ENCODE measurements at places on chromosomes 5 and 9. TPM values are rescaled to one million over a fixed set of nuclear protein-coding genes. Genes with fewer than 3 reads are reported as not detected.
A peak's percentile ranks its signal among the peaks of the same experiment; 100 is the strongest.

DNA sequence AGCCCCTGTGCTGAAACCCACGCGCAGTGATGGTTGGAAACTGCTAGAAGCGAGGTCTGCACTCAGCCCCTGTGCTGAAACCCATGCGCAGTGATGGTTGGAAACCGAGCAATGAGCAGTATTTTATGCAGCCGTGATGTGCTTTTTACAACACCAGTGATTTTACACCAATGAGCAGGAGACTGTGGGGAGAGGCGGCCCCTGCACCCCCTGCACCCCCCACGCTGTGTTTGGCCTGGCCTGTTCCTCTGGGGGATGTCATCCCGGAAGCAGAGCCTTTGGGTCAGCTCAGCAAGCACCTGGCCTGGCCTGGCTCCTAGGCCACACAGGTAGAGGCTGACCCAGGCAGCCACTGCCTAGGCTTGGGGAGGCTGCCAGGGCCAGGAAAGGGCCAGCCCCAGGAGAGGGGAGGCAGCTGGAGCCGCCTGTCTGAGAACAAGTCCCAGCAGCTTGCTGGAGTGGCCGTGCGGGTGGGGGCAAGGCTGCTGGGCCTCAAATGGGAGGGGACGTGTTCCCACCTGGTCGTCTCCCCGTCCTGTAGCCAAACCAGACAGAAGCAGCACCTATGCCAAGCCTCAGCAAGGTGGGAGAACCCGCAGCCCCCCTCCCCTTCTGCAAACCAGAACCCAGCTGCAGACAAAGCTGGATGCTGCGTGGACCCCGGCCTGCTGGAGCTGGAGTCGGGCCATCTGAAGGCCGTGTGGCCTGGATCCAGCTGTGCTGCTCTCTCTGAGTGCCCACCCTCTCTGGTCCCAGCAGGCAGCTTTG, 46.8 kb downstream of the DBH start:
- DNase-seq = peak; percentile 65

- no peak for DNase-seq
Measured at GRCh38 chr5:132473668-132474067, 16.9 kb downstream of the IRF1 start.

GRCh38 chr9:14907360-14907685, 2.9 kb downstream of the FREM1 start:
- DNase-seq = no peak

DNA sequence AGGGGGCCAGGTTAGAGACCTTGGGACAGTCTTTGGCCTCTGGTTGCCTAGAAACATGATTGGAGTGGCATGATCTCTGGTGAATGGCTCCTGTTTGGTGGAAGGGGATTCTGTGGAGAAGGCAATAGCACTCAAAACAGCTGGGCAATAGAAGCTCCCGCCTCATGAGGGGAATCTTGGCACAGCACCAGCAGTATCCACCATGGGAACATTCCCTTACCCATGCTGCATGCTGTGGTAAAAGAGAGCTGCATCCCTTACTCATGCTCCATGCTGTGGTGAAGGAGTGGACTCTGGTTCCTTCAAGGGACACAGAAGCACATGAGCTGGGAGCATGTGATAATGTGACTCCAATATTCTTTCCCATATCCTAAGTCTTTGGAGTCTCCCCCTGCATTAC, 160.6 kb downstream of the PJA2 start:
- DNase-seq = no peak

DNA sequence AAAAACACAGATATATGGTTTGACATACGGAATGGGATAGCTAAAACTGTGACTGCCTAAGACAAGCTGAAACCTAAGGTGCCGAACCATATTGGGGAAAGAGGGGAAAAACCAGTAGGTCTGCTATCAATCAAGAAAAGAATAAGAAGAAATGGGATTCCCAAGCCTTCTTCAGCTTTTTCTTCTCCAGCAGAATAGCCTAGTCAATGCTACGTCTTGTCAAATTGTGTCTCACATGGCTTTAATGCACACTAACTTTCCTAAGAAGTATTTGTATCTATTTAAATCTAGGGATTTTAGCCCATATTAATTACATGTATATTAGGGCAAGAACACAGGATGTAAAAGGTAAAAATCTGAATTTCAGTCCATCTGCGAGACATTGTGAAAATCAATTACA, 797 bp upstream of the FBXO38 start:
- DNase-seq = peak; percentile 44

GRCh38 chr9:131597246-131597645, 51.9 kb downstream of the PRRT1B start:
- DNase-seq = no peak

DNA sequence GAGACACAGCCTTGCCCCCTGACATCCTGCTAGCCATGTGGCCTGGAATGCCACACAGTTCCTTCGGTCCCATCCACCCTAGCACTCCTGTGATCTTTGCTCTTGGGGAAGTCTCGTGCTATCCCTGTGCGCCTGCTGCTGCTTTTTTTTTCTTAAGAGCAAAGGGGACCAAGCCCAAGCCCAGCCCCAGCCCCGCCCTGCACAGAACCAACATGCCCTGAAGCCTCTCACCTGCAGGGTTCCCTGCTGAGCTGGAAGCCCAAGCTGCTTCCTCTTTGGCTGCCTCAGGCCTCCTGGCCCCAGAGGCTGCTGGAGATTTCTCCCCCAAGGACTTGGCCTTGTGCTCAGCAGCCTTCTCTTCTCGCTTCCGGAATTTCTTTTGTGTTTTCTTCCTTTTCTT, 1.8 kb downstream of the SURF6 start:
- DNase-seq = no peak

DNA sequence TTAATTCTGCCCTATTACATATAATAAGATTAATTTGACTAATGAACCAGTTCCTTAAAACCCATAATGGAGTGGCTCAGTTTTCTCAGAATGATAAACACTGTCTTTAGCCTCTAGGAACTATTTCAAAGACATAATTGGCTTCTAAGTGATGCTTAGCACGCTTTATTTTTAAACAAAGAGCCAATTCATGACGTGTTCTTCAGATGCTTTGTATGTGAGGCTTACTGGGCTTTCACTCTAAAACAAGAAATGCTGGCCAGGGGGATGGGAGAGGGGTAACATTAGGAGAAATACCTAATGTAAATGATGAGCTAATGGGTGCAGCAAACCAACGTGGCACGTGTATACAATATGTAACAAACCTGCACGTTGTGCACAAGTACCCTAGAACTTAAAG, 7.6 kb upstream of the SFXN1 start:
- peak; percentile 79 for DNase-seq

DNA sequence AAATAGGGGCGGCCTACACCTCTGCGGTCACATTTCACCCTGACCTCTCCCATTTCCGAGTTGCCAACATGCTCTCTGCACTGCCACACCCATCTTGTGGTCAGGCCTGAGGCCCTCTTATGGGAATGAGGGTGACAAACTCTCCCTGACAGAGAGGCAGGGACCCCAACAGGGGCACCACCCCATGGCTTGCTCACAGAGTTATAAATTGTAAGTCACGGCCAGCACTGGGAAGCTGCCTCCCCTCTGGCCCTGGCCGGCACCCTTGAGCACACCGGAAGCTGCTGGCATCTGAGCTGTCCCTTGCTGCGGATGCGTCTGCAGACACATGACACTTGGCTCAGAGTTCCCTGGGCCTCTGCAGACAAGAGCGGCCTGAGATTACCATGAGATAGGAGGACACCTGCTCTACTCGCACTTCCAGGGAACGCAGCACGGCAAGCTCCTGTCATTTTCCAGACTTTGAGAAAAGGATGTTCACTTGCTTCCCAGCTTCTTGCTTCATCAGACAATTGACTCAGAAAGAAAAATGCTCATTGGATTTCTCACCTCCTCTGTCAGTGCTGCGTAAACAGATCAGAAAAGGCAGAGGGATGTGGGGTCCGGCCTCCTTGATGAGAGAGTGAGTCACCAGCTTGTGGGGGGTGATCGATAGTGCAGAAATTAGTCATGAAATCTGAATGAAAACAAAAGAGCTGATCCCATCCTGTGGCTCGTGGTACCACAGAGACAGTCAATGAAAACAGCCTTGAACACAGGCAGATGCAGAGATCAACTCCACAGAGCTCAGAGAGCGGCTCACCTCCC, 269.8 kb downstream of the SYK start:
- peak; percentile 20 for DNase-seq

- DNase-seq = peak; percentile 92
Measured at GRCh38 chr9:136283291-136284235, 20.3 kb downstream of the CCDC187 start.

GRCh38 chr5:89388872-89389271, 505.9 kb upstream of the MEF2C start:
- no peak for DNase-seq

- no peak for DNase-seq
Measured at GRCh38 chr5:178249191-178249989, 16.8 kb upstream of the PHYKPL start.

GRCh38 chr5:93611976-93612854, 29.2 kb downstream of the NR2F1 start:
- peak; percentile 66 for DNase-seq

DNA sequence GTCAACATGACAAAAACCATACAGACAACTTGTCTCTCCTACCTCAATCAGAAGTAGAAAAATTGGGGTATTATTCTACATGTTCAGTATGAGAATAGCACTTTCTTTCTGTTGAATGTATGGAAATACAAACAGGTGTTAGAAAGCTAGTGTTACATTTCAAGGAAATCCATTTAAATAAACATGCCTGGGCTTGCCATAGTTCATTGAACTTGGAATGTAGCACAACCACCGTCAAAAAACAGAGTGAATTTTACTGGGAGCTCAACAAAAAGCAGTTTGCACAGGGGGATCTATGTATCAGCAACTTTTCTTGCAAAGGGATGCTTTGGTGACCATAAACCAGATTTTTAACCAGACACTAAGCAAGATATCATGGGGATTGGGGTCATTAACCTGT, 307.9 kb upstream of the SMARCA2 start:
- DNase-seq = peak; percentile 29

DNA sequence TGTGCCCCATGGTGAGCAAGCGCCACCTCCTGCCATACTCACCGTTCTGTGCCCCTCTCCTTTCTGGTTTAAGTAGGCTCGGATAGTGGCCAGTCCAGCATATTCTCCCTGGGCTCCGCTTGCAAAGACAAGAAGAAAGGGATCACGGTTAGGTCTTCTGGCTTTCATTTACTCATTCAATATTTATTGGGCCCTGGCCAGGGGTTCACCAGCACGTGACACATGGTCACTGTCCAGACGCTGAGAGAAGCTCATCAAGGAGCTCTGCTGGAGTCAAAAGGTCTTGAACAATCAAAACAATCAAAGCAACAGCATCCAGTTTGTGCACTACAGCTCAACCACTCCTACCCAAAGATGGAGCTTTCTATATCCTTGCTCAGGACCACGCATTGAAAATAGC, 80.2 kb downstream of the GLDC start:
- DNase-seq = no peak

DNA sequence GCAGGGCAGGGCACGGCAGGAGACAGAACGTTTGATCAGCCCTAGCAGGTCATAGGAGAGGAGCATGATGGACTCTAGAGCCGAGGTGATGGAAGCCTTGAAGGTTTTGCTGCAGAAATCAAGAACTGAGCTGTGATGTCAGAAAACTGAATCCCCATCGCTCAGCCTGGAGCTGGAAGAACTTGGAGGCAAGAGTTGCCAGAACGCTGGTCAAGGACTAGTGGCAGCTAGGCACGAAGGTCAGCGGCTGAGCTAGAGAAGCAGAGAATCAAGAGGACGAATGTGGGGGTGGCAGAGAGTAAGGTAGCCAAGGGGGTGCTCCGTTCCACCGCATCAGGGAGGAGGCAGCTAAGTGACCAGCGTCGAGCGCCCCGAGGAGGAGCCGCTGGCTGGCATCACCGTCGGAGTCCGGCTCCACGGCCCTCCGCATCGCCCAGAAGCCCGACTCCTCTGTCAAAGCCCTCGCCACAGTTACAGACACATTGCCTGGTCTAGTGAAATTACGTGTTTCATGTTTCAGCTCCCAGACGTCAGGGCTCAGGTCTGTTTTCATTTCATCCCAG, 1.2 kb upstream of the GALNT10 start:
- no peak for DNase-seq

GRCh38 chr5:180739271-180739670, 587 bp downstream of the OR2Y1 start:
- no peak for DNase-seq

DNA sequence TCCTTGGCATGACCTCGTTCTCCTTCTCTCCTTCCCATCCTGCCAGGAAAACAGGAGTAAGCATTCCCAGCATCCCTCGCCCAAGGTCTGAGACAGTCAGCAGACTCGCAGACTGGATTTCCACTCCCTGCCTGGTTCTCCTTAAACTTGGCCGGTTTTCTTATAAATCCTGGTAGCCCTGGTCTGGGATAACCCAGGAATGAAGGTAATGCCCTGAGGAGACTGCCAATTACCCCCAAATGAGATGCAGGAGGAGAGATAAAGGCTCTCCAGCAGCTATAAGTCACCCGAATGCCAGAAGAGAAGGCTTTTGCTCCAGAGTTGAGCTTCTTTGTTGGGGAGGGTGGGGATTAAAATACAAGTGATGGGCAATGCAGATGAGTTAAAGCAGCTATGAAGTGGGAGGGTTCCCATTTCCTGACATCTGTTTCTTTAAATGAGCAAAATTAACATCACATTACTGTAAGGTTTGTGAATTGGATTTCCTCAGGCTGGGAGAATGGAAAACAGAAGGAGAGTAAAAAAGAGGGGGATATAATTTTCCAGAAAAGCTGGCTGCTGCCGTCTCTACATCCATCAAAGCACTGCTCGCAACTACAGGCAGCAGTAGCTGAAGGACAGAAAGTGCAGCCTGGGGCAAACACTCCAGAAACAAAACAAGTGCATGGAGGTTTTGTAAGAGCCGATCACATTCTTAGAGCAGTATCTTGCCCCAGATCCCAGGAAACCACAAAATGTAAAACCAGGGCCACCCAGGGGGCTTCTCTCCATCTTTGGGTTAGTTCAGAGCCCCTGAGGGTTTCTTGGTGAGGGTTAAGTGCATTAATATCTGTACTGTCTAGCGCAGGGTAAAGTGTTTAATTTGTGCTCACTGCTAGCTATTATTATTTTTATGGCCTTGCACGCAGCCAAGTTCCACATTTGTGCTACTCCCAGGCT, 177.6 kb upstream of the PANK3 start:
- DNase-seq = peak; percentile 30

- DNase-seq = peak; percentile 88
Measured at GRCh38 chr5:172453206-172453985, 929 bp downstream of the SH3PXD2B start.

GRCh38 chr5:62268234-62268633, 37.8 kb upstream of the KIF2A start:
- DNase-seq = peak; percentile 29

- no peak for DNase-seq
Measured at GRCh38 chr9:22131817-22132216, 122.7 kb upstream of the CDKN2B start.

GRCh38 chr5:170504616-170505266, 921 bp downstream of the KCNIP1 start:
- DNase-seq = no peak

GRCh38 chr9:115997923-115998322, 155.7 kb upstream of the PAPPA start:
- DNase-seq = no peak

- DNase-seq = no peak
Measured at GRCh38 chr5:74009502-74009901, 383.5 kb downstream of the ARHGEF28 start.

Gene PCDHA9
- total RNA-seq = 0.10 TPM

Gene PTPRD
- total RNA-seq = 105 TPM

Gene SPAAR
- total RNA-seq = 1.8 TPM

Gene PCDHGA10
- total RNA-seq = 6.1 TPM

Gene HARS2
- 24.8 TPM for total RNA-seq

Gene TAF11L8
- not detected for total RNA-seq

Gene ANKRD34B
- total RNA-seq = not detected

Gene GARIN3
- not detected for total RNA-seq

Gene ASPN
- 419 TPM for total RNA-seq

Gene TRIM14
- total RNA-seq = 4.3 TPM
